ENCODE measurements at places on chromosomes 11 and 22. TPM values are rescaled to one million over a fixed set of nuclear protein-coding genes. Genes with fewer than 3 reads are reported as not detected.
A peak's percentile ranks its signal among the peaks of the same experiment; 100 is the strongest.

- H3K4me3 ChIP-seq = no peak overlapping the region
- H3K27me3 ChIP-seq = no peaks in the 10 kb centered on the region
- DNase-seq = no peak
- H3K4me1 ChIP-seq = no peaks in the 10 kb centered on the region
- no peak overlapping the region for H3K27ac ChIP-seq
- no peaks in the 10 kb centered on the region for H3K36me3 ChIP-seq
These were observed 722.2 kb upstream of the TENM4 start for GRCh38 chr11:80163011-80163410.

DNA sequence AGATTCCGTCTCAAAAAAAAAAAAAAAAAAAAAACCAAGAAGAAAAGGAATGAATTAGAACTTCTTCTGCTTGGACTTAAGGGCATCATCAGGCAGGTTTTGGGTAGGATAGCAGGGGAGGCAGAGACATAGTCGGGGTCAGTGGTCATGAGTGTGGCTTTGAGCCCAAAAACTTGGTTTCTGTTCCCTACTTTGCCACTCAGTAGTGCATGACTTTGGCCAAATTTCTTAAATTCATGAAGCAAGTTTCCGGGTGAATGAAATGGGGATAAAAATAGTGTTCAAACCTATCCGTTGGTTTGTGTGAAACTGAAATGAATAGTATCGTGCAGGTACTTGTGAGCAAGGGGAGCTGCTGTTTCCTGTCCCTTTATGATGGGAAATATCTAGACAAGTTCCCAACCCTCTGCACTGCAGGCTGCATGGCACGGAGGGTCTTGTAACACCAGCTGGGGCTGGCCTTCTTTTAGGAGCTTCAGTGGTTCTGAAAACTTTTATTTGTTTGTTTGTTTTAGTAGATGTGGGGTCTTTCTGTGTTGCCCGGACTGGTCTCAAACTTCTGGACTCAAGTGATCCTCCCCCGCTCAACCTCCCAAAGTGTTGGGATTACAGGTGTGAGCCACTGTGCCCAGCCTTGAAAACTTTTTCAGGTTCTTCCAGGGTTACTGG lies 18.4 kb downstream of the NEAT1 start:
- H3K27ac ChIP-seq = peak overlapping the region; percentile 51
- H3K36me3 ChIP-seq = peaks cover 62% of the 10 kb centered on the region
- peak overlapping the region; percentile 52 for H3K4me3 ChIP-seq
- no peak for DNase-seq
- H3K4me1 ChIP-seq = peaks cover 77% of the 10 kb centered on the region
- H3K27me3 ChIP-seq = no peaks in the 10 kb centered on the region

DNA sequence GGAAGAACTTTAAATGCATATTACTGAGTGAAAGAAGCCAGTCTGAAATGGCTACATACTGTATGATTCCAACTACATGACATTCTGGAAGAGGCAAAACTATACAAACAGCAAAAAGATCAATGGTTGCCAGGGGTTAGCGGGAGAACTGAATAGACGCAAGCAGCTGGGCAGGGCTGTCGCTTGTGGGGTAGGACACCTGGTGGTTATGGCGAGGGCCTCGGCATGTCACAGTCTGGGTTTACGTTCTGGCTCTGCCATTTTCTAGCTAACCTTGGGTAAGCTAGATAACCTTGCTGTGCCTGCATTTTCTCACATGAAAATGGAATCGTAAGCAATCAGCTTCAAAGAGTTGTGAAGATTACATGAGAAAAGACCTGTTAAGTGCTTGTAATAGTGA lies 55.2 kb upstream of the SYT13 start:
- H3K36me3 ChIP-seq = no peaks in the 10 kb centered on the region
- H3K4me3 ChIP-seq = no peak overlapping the region
- H3K27me3 ChIP-seq = peaks cover 5% of the 10 kb centered on the region
- H3K4me1 ChIP-seq = peaks cover 15% of the 10 kb centered on the region
- no peak for DNase-seq

TRIM49 gene
- not detected for total RNA-seq
